ENCODE measurements at places on chromosomes 2 and 18.

DNA sequence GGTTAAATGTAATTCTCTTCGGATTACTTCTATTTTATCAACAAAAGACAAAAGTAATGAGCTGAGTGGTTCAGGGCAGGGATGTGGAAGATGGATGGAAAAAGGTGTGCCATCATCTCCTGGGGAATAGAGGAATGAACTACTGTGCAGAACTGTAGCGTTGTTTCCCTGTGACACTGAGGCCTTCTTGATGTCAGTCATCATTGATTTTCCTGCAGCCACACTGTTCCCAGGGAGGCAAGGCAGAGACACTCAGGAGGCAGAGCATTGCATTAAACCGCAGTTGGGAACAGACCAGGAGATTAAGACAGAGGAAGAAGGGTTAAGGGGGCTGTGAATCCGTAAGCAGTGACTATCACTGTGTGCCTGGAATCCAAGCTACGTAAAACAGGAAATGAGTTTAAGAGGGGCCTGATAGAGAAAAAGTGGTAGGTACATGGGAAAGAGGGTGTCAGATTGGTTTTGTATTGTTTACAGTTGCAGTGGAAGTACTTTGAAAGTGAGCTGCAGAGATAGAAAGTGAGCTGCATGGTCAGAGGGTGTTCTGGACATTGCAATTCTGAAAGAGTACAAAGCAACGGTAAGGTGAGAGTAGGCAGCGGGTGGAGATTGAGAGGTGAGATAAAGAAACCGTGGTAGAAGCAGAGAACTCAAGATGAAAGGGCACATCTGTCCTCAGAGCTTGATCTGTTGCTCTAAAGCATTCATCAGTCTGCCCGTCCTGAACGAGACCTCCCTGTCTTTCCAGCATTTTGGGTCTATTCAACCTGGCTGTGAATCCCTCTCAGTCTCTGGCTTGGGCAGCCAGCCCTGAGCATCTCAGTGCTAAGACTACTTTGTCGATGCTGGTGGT is 793.4 kb upstream of the CELF4 start:
- DNase-seq = no peak

DNA sequence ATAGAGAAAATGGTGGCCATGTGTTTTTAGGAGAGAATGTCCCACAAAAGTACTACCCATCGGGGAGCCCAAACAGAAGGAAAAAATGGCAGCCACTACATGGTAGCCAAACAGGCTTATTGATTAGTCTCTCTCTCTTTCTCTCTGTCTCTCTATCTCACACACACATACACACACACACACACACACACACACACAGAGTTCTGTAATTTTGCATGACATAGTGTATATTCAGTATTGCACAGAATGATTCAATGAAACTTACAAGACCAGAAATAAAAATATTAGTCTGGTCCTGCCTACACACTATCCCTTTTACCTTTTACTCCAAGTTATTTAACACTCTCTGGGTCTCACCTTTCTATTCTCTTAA is 124.8 kb upstream of the SLC39A10 start:
- DNase-seq = no peak

DNA sequence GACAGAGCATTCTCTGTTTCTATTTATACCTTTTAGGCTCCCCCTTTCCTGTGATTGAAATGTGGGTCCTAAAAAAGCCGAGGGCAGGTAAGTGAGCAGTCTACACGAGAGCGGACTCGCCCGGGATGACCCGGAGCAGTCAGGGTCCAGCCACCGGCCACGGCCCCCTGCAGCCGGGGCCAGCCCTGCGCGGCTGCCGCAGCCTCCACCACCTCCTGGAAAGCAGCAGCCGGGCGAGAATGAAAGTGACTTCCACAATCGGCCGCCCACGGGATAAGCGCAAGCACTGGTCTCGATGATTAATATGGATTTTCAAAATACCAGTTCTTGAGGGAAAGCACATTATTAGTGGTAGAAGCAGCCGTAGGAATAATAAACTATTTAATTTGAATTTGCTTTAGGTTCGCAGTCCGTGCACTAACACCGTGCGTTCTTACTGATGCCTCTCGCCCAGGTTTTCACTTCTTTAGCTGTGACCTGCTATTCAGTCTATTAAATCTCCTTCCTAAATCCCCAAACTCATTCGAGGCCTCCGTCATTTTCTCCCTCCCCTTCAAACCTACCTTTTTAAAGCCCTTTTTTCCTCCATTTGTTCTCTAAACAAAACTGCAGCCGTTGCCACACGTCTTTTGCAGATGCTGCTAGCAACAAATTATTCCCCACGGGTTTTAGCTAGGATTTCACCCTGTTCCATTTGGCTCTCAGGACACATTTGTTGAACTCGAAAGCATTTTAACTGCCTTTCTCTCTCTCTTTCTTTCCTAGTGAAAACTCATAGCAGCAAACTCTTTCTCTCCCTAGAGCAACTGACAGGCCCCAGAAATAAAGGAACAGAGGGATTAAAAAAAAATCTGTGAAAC is 1015.1 kb upstream of the PIK3C3 start:
- DNase-seq = no peak

- no peak for DNase-seq
Measured at GRCh38 chr18:2111456-2111855, 459.8 kb downstream of the METTL4 start.

DNA sequence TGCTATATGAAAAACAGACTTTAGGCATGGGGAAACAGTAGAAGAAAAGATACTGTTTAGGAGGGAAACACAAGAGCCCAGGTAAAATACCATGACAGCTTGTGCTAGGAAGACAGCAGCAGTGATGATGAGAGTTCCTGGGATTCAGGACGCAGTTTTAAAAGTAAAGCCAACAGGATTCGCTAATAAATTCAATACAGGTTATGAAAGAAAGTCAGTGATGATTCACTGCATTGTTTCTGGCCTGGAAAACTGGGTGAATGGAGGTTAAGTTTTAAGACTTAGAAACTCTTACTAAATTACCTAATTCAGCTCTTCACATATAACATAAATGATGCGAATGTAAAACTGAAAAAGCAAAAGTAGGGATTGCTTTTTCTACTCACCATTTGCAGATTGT is 27.9 kb upstream of the RNU4ATAC start:
- no peak for DNase-seq

DNA sequence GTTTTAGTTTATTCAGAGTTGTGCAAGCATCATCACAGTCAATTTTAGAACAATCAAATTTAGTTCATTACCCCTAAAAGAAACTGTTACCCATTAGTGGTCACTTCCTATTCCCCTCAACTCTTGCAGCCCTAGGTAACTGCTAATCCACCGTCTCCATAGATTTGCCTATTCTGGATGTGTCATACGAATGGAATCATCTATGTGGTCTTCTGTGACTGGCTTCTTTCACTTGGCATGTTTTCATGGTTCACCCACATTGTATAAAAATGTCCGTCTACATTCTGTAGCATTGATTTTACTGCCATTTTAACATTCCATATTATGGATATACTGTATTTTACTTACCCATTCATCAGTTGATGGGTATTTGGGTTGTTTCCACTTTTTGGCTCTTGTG is 5.3 kb upstream of the CEP68 start:
- no peak for DNase-seq

DNA sequence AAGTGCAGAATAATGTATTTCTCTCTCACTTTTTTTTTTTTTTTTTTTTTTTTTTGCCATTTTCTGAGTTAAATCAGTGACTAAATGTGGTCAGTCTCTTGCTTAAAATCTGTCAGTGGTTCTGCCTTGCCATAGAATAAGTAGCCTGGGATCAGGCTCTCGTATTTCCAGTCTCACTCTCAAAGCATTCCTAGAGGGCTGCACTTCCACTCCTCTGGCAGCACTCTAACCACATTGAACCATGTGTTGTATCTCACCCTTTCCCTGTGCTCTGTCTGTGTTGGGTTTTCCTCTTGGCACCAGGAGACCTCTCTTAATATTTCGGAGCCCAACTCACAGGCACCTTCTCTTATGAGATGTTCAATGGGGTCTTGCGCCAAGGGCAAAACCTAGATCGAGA is 304.4 kb downstream of the CTNNA2 start:
- DNase-seq = no peak

All from NCI-H1930 (cell line).